CMK (cell line): ENCODE measurements at places on chromosomes 5 and 9.

- DNase-seq: no peak
Measured at GRCh38 chr9:134983074-134983473, 65.4 kb upstream of the FCN1 start.

DNA sequence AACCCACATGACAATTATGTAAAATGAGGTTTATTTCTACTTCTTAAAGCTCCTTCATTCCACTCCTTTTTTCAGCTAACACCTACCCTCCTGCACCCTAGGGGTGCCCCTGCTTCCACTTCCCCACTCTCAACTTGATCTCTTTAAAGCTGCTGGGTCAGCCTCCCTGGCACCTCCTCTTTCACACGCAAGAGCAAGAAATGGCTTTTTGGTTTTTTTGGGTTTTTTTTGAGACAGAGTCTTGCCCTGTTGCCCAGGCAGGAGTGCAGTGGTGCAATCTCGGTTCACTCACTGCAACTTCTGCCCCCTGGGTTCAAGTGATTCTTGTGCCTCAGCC lies 64.4 kb downstream of the SUSD1 start:
- no peak for DNase-seq

GRCh38 chr5:122056913-122057312 lies 21.1 kb downstream of the LOX start:
- DNase-seq: no peak

- no peak for DNase-seq
Measured at GRCh38 chr5:176647843-176648473, 674 bp downstream of the TSPAN17 start.

DNA sequence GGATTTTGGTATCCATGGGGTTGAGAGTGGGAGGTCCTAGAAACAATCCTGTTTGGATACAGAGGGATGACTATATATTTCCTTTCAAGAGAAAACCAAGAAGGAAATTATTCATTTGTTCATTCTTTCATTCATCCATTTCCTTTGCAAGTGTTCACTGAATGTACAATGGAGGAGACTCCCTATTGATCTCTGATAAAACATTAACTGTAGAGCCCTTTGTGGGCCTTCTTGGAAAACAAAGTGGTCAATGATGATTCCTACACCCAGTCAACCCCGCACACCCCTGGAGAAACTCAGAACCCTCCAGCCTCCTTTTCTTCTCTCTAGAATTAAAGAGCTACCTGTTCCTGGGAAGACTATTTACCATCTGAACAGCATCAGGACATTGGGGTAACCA lies 247.3 kb downstream of the AUH start:
- no peak for DNase-seq
